T-cell (primary cell): ENCODE measurements at places on chromosomes 7 and 10. TPM values are rescaled to one million over a fixed set of nuclear protein-coding genes. Genes with fewer than 3 reads are reported as not detected.

The IL2RA gene
- total RNA-seq = 19.9 TPM

The MYL10 gene
- not detected for total RNA-seq

The C10orf67 gene
- not detected for total RNA-seq

The GIMAP2 gene
- total RNA-seq = 83.2 TPM

- no peak for DNase-seq
Observed at GRCh38 chr10:112446055-112446854, 459 bp downstream of the ZDHHC6 start.

- DNase-seq = no peak
Observed at GRCh38 chr7:142111499-142111898, at the start of gene MGAM2. TSS of gene MGAM2 (plus strand) at chr7:142111718. CDS start at chr7:142116874, 5,156 bp downstream.

DNA sequence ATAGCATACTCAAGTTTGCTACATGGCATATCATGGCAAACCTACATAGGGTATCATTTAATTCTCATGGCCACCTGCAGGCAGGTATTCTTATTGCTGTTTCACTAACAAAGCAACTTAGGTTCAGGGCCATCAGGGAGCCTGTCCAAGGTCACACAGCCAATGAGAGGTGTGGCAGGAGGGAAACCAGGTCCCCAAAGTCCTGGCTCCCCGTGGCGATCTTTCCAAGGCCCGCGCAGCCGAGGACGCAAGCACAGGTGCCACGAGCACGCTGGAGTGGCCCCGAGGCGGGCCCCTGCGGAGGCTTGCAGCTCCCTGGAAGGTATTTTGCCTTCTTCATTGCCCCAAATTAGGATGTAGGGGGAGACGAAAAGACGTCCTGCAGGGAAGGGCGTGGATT lies 20.8 kb downstream of the PRKAG2 start:
- no peak for DNase-seq

DNA sequence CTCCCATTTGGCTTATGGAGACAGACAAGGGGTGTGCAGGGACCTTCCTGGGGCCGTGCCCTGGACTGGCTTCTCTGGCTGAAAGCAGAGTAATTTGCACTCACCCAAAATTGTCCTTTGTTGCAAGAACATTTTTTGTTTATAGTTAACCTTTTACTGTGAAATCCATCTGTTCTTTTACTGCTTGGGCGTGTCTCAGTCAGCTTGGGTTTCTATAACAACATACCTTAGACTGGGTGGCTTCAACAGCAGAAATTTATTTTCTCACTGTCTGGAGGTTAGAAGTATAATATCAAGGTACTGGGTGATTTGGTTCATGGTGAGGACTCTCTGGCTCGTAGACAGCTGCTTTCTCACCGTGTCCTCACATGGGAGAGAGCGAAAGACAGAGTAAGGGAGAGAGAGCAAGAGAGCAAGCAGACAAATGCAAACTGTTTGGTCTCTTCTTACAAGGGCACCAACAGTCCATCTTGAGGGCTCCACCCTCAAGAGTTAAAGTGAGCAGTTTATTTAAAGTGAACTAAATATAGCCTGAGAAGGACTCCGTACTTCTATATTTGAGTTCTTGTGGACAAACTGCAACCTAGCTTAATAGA lies 131.0 kb upstream of the NPY start:
- DNase-seq = no peak

GRCh38 chr10:61655335-61655851 lies 7.3 kb upstream of the CABCOCO1 start:
- DNase-seq = no peak

DNA sequence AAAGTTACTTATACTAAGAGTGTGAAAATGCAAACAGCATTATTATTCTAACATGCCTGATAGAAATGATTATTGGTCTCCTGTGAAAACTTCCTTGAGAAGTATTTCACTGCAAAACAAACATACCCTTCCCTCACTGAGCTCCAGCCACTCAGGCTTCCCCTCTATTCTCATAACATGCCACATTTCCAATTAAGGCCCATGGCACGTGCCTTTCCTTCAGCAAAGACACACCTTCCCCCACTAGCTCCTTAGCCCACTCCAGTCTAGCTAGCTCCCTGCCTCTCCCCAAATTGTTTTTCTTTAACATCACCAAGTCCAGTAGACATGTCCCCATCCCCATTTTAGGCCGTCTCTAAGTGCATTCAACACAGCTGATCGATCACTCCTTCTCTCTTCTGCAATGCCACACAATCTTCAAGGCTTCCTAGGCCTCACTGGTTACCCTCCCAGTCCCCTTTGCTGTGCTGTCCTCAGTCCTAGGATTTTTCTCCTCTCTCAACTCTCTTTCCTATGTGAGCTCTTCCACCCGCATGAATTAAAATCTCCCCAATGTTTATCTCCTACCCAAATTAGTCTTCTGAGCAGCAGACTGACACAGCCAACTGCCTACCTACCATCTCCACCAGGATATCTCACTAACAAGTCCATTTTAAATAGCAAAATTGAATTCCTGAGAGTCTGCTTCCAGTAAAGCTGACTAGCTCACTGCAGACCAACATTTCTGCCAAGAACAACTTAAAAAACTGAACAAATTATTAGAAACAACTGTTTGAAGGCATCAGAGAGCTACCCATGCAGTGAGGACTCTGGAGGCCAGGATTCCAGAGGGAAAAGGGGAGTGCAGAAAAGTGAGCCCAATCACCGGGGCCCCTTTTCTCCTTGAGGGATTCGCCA lies 11.9 kb downstream of the CYTH3 start:
- DNase-seq = no peak

DNA sequence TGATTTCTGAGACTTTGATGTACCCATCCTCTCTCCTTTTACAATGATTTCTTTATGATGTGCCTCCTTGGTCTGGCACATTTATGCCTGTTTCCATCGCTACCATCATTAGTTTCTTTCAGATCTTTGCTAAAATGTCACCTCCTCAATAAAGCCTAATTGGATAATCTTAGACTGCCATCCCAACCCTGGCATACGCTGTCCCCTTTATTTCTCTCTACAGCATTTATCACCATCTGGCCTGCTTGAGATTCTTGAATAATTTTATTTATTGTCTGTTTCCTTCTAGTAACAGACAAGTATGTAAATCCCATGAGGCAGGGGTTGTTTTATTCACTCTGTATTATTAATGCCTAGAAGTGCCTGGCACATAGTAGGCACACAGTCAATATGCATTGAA lies 6.7 kb upstream of the DNTT start:
- DNase-seq = no peak

DNA sequence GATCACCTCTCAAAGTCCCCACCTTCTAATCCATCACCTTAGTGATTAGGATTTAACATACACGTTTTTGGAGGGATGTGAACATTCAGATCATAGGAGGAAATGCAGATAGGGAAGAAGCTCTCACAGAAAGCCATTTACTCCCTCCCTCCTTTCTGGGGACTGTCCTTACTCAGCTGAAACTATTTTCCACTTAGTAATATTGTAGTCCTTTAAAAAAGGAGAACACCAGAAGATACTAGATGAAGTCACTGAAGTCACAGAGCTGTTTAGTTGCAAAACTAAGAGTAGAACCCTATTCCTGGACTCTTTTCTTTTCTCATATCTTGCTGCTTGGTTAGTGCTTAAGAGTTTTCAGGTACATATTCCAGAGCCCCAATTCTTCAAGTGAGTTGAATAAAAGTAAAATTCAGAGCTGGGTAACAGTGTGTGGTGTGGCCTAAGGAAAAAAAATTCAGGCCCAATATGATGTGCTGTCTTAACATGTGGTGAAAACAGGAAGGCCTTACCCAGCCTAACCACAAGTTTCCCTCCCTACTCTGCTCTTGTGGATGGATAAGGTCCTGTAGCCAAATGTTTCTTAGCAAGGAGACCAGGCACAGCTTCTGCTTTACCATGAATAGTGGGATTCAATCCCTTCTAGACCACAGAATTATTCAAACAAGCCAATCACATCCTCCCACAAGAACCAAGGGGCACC lies 135.7 kb downstream of the INHBA start:
- no peak for DNase-seq

DNA sequence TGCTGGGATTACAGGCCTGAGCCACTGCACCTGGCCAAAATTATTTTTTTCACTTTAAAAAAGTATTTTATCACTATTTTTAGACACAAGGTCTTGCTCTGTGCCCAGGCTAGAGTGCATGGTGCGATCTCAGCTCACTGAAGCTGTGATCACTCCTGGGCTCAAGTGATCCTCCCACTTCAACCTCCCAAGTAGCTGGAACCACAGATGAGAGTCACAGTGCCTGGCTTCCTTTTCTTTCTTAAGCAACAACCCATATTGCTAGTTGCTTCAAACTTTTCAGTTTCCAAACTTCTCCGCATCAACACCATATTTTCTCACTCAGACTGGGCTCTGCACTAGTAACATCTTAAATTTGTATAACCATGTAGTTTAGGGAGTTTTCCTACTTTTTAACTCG lies 9.5 kb upstream of the SMC3 start:
- DNase-seq = no peak

DNA sequence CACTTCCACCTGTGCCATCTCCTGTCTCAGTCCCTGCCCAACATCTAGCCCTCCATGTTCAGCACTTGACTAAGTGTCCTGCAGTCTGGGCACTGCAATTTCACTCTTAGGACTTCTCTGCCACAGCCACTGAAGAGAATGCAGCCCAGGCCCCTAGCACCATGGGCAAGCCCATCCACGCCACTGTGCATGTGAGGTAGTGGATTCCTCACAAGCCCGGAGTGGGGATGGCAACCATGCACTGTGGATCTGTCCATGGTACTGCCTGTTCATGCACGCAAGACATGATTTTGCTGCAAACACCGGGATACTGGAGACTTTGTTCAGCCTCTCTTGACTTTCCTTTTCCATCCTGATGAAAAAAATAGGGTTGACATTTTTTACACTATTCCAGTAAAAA lies 12.3 kb downstream of the DDC start:
- DNase-seq = no peak
